Cardiac muscle cell (in vitro differentiated cells and primary cell): ENCODE measurements at places on chromosomes 12 and 14. TPM values are rescaled to one million over a fixed set of nuclear protein-coding genes. Genes with fewer than 3 reads are reported as not detected.

ABCD2 gene
- total RNA-seq = 0.14 and 0.15 TPM in 2 replicates

- no peak for DNase-seq
These were observed 120.7 kb upstream of the PCED1B start for GRCh38 chr12:46958599-46959290.

PTGES3 gene
- 59.9 and 82.2 TPM in 2 replicates for total RNA-seq

DNA sequence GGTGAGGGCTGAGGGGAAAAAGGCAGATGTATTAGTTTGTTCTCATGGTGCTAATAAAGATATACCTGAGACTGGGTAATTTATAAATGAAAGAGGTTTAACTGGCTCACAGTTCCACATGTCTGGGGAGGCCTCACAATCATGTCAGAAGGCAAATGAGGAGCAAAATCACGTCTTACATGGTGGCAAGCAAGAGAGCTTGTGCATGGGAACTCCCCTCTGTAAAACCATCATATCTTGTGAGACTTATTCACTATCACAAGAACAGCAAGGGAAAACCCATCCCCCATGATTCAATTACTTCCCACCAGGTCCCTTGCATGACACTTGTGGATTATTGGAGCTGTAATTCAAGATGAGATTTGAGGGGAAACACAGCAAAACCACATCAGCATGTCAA lies 1220.9 kb downstream of the GALC start:
- DNase-seq = no peak

GRCh38 chr12:127657036-127657435 lies 609.9 kb upstream of the TMEM132C start:
- DNase-seq = no peak

PTGER2 gene
- not detected in 2 replicates for total RNA-seq

RPL10L gene
- total RNA-seq = not detected in 2 replicates
